ENCODE measurements at places on chromosomes 12 and 14.

- DNase-seq = no peak
These were observed 114.5 kb downstream of the PHLDA1 start for GRCh38 chr12:75917083-75917482.

- DNase-seq = no peak
These were observed 28.2 kb upstream of the TMEM179 start for GRCh38 chr14:104632781-104633180.

DNA sequence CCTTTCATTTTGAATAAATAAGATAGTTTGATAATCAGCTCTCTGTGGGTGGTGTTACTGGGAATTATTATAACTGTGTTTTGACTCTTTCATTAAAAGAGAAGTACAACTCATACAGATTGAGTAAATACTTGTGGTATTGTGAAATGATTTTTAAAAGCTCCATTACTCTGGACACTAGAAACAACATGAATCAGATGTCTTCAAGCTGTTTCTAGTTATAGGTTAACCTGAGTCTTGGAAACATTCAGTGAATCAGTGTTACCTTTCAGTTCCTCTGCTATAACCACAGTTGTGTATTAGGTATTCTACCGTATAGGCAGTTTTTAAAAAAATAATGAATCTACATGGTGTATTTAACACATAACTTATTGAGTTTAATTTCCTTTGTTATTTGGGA is 128.4 kb upstream of the SSTR1 start:
- DNase-seq = no peak

DNA sequence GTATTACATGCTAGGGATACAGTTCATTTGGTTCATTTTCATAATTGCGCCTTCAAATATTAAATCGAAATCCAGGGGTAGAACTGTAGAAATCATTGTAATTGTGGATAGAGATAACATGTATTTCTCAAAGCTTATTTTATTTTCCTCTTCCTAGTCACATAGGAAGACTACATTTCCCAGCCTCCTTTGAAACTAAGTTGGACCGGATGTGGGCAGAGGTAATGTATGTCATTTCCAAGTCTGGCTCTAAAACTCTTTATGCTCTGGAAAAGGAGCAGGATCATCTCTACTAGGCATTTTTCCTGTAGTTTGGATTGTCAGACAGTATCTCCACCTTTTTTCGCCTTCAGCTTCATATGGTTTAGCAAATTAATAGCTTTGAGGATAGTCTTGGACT is 70.1 kb upstream of the CRY1 start:
- DNase-seq = no peak

DNA sequence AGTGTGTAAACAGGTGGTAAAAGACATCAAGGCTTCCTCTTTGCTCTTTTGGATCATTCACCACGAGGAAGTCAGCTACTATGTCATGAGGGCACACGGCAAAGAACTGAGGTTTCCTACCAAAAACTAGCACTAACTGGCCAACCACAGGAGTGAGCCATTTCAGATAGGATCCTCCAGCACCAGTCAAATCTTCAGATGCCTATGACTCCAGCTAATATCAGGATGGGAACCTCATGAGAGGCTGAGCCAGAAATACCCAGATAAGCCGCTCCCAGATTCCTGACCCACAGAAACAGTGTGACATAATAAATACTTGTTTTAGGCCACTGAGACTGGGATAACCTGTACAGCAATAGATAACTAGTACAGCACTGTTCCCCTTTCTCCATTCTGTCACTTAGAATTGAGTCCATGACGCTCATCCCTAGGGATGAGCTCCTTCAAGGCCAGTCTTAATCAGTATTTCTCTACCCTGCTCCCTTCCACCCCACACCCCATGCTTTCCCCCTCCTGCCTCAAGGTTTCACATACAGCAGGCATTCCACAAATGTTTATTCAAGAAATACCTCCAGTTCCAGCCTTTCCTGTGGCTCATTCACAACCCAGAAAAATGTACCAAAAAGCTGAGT is 68.4 kb downstream of the PPM1H start:
- DNase-seq = no peak

DNA sequence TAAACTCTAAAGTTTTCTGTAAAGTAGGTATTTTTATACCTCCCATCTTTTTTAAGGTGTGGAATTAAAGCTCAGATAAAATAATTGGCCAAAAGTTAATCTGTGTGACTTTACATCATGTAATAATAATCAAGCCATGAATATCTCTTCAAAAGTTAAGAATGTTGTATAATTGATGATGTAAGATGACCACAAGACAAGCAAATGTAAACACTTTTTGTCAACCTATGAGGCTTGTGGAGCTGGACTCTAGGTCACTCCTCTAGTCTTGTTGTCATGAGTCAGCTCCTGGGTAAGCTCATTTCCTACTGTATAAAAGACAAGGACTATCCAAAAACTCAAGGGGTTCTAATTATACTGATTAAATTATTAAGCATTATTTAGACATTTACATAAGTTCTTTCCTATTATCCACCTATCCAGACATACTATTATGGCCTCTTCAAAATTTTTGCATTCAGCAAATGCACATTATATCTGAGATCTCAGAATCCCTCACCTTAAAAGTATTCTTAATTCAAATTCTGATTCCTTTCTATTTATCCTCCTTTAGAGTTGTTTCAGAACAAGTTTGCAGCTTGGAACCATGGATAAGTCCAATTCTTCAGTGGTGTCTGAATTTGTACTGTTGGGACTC is at the start of gene OR4K5:
OR4K5 (plus strand) TSS at position 587 of the 637 bp plus-strand sequence; CDS start at position 587, 0 bp downstream.
- no peak for DNase-seq

DNA sequence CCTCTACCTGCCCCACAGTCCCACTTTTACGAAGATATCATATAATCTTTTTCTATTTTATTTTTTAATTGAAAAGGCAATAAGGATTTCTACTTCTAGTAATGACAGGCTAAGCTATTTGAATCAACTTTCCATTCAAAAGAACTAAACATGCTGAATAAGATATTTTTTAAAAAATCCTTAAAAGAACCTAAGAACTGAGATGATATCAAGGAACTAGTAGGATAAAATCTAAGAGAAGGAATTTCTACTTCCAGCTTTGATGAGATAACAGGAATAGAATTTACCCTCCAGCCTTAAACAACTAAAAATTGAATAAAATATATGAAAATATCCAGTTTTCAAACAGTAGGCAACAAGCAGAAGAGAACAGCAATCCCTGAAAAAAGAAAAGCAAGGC is 69.0 kb downstream of the TMEM116 start:
- DNase-seq = no peak

- DNase-seq = peak; percentile 84
These were observed 57.9 kb upstream of the FICD start for GRCh38 chr12:108457006-108457733.

DNA sequence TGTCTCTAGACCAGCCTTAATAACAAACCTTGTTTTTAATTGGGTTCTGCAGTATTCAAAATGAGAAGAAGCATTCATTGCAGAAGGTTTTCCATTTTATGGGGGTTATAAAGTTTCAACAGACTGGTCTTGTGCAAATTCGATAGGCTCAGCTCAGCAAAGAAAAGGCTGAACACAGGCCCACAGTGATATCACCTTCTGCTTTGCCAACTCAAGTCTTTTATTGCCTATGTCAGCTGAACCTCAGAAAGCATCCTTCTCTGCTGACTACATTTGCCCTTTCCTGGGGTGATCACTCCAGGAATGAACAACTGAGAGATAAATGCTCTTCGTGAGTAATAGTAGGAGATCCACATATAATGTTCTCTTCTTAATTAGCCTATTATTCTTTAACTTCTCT is 134.5 kb upstream of the CCDC175 start:
- no peak for DNase-seq

DNA sequence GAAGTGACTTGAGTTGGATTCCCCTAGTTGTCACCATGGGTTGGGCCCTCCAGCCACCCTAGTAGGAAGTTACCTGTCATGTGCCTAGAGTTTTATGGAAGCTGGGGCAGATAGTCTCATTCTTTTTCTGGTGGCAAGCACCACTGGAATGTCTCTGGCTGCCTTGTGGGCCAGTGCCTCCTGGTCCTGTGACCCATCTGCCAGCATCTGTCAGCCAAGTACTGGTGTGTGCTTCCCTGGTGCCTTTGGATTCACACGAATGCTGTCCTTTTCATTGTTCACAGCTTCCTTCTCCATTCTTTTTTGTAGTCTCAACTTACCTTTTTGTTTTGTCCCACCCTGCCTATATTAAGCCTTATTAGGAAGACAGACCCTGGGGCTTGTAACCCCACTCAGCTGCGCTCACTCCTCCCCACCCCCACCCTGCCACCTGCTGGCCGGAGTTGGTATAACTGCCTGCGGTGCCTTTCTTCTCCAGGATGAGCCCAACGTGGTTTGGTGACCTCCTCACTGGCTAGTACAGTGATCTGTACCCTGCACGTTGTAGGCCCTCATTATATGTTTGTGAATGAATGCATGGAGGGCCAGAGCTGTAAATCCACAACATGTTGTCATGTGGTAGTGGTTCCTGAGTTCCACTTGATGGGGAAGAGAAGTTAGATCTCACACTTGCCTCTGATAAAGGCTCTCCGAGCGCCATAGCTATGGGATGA is 125.7 kb downstream of the TSPAN9 start:
- peak; percentile 90 for DNase-seq

DNA sequence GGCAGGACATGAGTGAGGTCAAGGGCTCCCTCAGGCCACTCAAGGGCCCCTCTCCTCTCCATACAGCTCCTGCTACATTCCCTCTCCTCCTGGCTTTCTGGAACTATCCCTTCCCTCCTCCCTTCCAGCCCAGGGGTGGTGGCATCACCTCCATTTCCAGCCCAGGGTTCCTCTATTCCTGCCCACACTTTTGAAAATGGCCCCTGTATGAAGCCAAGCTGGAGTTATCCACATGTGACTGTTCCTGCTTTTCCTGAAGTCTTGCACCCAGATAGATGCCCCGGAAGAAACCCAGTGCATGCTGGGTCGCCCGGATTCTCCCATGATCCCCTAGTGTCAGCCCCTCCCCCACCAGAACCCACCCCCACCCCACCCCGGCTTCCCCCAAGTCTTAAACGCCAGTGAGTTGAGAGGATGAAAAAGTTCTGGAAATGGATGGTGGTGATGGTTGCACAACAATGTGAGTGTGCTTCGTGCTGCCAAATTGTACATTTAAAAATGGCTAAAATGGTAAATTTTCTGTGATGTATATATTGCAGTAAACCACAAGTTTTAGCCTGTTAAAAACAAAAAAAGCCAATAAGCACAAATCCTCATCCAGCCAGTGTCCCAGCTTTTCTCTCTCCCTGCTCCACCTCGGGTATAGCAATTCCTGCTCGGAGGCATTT is 136.9 kb downstream of the SCARB1 start:
- no peak for DNase-seq

DNA sequence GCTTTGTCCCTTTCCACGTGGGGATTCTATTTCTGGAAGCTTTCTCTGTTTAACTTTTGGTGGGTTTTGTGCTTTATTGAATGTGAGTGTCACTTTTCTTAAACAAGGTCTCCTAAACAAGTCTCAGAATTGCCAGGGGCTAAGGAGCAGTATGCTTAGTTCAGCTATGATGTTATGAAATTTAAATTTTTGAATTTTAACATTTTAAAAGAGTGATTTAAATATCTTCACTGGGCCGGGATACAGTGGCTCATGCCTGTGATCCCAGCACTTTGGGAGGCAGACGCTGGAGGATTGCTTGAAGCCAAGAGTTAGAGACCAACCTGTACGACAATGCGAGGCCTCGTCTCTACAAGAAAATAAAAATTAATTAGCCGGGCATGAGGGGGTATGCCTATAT is 276.2 kb downstream of the ERC1 start:
- no peak for DNase-seq

DNA sequence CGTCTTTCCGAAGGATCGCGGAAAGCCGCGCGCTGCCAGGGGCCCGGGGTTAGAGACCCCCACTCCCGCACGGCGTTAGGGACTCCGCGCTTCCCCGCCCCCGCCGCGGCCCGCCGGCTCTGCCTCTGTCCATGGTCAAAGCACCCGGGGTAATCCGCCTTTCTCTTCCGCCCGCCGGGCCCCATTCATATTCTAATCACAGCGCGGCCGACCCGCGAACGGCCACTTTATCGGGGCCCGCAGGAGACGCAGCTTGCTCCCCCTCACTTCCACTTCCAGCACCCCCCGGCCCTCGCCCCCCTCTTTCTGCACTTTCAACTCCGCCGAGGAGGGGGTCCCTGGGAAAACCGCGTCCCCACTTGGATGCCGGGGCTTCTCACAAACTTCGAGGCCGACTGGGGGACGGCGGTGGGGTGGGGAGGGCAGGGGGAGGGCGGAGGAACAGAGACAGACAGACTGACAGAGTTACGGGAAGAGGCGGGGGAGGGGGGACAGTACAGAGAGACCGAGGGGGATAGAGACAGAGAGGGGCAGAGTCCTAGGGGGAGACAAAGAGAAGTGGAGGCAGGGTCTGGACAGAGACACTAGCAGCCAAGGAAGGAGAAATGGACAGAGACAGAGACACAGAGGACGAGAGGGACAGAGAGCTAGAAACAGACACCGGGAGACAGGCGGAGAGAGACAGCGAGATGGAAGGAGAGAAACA is 1.1 kb upstream of the RFX4 start:
- no peak for DNase-seq

GRCh38 chr14:89470401-89470800 is 53.4 kb upstream of the FOXN3 start:
- DNase-seq = no peak

GRCh38 chr12:22578328-22578727 is 34.0 kb upstream of the C2CD5 start:
- DNase-seq = no peak

DNA sequence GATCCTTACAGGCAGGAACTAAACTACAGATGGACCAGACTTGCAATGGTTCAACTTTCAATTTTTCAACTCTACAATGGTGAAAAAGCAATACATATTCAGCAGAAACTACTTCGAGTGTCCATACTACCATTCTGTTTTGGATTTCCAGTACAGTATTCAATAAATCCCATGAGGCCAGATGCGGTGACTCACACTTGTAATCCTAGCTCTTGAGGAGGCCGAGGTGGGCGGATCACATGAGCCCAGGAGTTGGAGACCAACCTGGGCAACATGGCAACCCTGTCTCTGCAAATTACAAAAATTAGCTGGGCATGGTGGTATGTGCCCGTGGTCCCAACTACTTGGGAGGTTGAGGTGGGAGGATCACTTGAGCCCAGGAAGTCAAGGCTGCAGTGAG is 336.1 kb downstream of the MED13L start:
- DNase-seq = no peak

- no peak for DNase-seq
These were observed 60.2 kb upstream of the ACTN1 start for GRCh38 chr14:69039288-69039628.

Measured in NCI-H1694 treated with DMSO at 0.1 percent for 48 hours (cell line).